ENCODE measurements at places on chromosomes 2 and 18.

DNA sequence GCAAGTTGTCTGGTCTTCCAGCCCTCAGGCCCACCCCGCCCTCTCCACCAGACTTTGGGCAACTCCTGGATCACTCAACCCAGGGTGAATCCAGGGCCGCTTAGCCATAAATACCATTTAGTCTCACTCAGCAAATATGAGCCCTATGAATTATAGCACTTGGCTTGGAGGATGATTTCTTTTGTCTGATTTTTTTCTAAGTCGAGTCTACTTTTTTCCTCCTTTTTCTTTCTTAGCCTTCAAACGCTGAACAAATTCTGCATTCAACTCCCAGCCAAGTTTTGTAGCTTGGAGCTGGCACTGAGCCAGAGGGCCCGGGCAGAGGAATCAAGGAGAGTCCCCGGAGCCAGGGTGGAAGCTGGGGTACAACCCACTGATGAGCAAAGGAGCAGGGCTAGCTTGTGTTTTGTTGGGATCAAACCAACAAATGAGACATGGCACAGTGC is 48.7 kb downstream of the SERTAD2 start:
- peak; percentile 32 for DNase-seq

GRCh38 chr2:37585982-37586621 is 85.3 kb downstream of the CDC42EP3 start:
- DNase-seq, result no peak

DNA sequence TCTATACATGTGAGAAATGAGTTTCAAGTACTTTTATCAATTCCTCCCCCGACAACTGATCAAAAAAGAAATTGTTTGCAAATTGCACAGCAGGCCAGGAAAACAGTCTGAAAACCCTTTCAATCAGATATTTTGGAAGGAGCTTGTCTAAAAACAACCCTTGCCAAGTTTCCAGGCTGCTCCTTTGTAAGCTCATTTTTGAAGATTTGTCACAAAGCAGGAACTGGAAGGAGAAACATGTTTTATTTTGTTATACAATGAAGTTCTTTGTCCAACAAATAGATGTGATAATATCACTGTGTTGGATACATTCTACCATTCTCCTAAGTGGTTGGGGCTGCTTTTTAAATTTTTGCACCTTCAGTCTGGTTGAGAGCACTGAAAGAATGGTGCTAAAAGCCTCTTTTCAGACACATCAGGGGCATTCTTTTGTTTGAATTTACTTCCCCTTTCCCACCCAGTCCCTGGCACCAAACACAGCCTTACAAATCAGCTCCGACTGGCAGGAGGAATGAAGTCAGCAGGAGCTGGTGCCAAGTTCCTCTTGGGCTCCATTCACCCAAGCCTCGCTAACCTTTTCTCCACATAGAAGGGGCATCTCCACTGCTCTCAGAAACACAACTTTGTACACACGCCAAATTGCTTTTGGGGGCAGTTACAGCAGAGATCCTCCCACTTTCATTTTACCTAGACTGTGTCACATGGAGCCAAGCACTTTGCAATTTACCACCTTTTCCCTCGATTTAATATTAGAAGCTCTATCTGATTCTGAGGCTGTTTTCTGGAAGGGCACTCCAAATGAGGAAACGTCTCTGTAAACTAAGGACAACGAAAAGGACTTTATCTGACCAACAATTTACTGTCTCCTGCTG is 88.0 kb downstream of the C1D start:
- peak; percentile 55 for DNase-seq

DNA sequence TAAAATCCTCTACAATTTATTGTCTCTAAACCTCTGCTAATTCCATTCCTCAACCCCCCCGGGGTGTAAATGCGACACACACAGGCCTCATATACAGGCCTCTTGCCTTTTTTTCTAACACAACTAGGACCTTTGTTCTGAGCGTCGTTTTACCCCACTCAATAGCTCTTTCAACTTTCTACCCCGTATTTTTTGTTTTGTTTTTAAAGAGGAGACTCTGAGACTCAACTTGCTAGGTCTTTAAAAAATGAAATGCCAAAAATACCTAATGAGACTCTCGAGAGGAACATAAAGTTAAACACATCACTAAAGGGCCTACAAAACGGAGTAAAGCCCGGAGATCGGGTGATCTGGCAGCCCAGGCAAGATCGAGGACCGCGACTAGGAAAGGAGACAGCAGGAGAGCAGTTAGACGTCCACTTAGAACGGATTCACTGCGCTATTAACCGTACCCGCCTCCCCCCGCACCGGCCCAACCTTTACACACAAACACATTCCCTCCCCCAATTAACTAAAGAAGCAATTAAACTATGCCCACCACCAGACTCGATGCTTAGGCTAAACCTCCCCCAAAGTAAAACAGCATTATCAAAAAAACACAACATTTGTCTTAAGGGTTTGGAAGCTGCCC is 1.7 kb downstream of the TRIP12 start:
- peak; percentile 36 for DNase-seq

DNA sequence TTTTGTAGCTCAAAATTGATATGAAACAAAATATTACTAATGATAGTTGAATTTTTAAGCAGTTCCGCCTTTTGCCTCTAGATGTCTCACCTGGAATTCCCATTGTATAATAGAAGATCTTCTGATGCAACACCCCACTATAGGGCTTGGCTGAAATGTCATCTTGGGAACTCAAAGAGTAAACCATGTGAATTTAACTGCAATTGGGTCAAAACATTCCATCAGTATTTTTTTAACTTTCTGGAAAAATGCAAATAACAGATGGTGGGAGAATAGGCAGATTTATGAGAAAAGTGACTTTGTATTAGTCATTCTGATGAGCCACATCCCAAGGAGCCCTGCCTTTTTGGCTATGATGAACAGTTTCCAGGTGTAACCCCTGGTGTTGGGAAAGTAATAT is 489.9 kb downstream of the NYAP2 start:
- DNase-seq, result peak; percentile 40
